ENCODE measurements at places on chromosomes 4 and X. TPM values are rescaled to one million over a fixed set of nuclear protein-coding genes. Genes with fewer than 3 reads are reported as not detected.
A peak's percentile ranks its signal among the peaks of the same experiment; 100 is the strongest.

- no peak for DNase-seq
- no peak overlapping the region for H3K4me3 ChIP-seq
- H3K36me3 ChIP-seq: no peaks in the 10 kb centered on the region
- no peaks in the 10 kb centered on the region for H3K4me1 ChIP-seq
- H3K27ac ChIP-seq: no peak overlapping the region
Measured at GRCh38 chrX:18309401-18309800, 45.1 kb downstream of the SCML2 start.

Gene SASH3
- total RNA-seq: 70.8 TPM

Gene PLXNA3
- total RNA-seq: 38.1 TPM

DNA sequence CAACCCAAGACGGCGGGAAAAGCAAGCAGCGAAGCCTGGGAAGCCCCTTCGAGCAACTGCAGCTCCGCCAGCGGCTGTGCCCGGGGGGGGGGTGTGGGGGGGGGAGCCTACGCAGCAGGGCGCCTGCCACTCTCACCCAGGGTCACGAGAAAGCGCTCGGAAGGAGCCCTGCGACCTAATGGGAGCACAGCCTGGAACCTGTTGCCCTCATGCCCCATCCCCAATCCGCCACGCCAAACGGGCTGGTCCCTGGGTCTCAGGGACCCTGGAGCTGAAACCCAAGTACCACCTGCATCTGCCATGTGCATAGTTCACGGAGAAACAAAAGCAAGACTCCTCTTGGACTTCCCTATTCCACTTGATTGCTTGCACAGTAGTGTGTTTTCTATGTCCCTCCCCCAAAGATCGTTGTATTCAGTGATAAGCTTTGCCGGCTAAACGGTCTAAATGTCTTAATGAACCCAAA, 359 bp upstream of the GAB3 start:
- H3K4me1 ChIP-seq: peaks cover 25% of the 10 kb centered on the region
- H3K36me3 ChIP-seq: no peaks in the 10 kb centered on the region
- DNase-seq: no peak
- H3K4me3 ChIP-seq: peak overlapping the region; percentile 78
- H3K27me3 ChIP-seq: no peaks in the 10 kb centered on the region

Gene PRSS48
- not detected for total RNA-seq

Gene COL25A1
- total RNA-seq: not detected

GRCh38 chr4:185502386-185502785, 30.9 kb upstream of the CCDC110 start:
- no peak overlapping the region for H3K27ac ChIP-seq
- DNase-seq: no peak
- H3K4me1 ChIP-seq: no peaks in the 10 kb centered on the region
- H3K36me3 ChIP-seq: no peaks in the 10 kb centered on the region
- no peak overlapping the region for H3K4me3 ChIP-seq

Gene GPRIN3
- total RNA-seq: 46.4 TPM
